Skin of body (tissue), 3 donors: ENCODE measurements at places on chromosomes 2 and 18. TPM values are rescaled to one million over a fixed set of nuclear protein-coding genes. Genes with fewer than 3 reads are reported as not detected.

The DES gene
- total RNA-seq, result 318 TPM

The ASTL gene
- total RNA-seq, result 0.30 TPM

The FEV gene
- not detected for total RNA-seq

The HMSD gene
- total RNA-seq, result 0.20 TPM

The CYP27C1 gene
- total RNA-seq, result 4.3 TPM

The MZT2A gene
- 31.1 TPM for total RNA-seq

The EGR4 gene
- 0.10 TPM for total RNA-seq

The TRIM54 gene
- total RNA-seq, result 6.0 TPM

The FAM237A gene
- not detected for total RNA-seq

The OSR1 gene
- 12.9 TPM for total RNA-seq

The GCG gene
- total RNA-seq, result not detected

The FHOD3 gene
- total RNA-seq, result 32.0 TPM

The WNT10A gene
- total RNA-seq, result 5.7 TPM

The DCC gene
- 2.0 TPM for total RNA-seq

The PLGLB1 gene
- total RNA-seq, result 5.4 TPM

The LYG2 gene
- 16.5 TPM for total RNA-seq

The SAG gene
- not detected for total RNA-seq

The ZNF396 gene
- total RNA-seq, result 1.6 TPM

The CYP26B1 gene
- 25.9 TPM for total RNA-seq

The MRPL19 gene
- total RNA-seq, result 35.0 TPM

The TBC1D8 gene
- 20.7 TPM for total RNA-seq

The CAPN10 gene
- total RNA-seq, result 10.9 TPM

The CGREF1 gene
- 6.7 TPM for total RNA-seq

The LIPT1 gene
- total RNA-seq, result 7.4 TPM

The HOXD3 gene
- 9.7 TPM for total RNA-seq

The CD207 gene
- total RNA-seq, result 5.3 TPM

The TUBA4B gene
- not detected for total RNA-seq

The OR6B3 gene
- total RNA-seq, result not detected

The IL36G gene
- 4.4 TPM for total RNA-seq

The RGPD4 gene
- total RNA-seq, result not detected

The TUBB8B gene
- not detected for total RNA-seq

The HES6 gene
- total RNA-seq, result 1.8 TPM

The AQP12A gene
- total RNA-seq, result not detected

The TMEM178A gene
- total RNA-seq, result 3.2 TPM

The UGT1A5 gene
- total RNA-seq, result not detected

The MARCHF7 gene
- 137 TPM for total RNA-seq

The RPRM gene
- total RNA-seq, result 3.2 TPM

The CHN1 gene
- total RNA-seq, result 18.3 TPM

The SERPINB13 gene
- total RNA-seq, result 21.2 TPM

The TRAK2 gene
- 32.5 TPM for total RNA-seq

The KCNG3 gene
- total RNA-seq, result 0.20 TPM

The RELCH gene
- total RNA-seq, result 39.7 TPM

The TPO gene
- total RNA-seq, result 0.49 TPM

The SLC5A7 gene
- total RNA-seq, result 0.10 TPM

The VIL1 gene
- total RNA-seq, result 0.10 TPM
